Left kidney (tissue), 8 donors: ENCODE measurements at places on chromosomes 1 and 21.

DNA sequence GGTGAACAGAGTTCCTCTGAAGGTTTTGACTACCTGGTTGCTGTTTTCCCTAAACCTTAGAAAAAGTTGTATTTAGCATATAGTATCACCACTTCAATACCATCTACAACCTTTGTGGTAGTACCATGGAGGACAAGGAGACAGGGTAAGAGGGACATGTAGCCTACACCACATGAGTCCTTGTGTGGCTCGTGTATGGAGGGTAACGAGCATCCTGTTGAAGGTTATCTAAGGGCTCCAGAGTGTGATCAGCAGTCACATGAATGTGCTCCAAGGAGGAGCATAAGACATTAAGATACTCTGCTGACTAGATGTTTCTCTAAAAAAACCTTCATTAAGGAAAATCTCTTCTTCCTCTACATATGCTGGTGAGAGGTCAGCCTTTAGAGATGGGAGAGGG is 67.3 kb downstream of the VCAM1 start:
- no peak for DNase-seq

GRCh38 chr1:67376381-67376780 is 53.8 kb downstream of the SERBP1 start:
- DNase-seq: no peak

GRCh38 chr1:219088778-219089557 is 84.7 kb upstream of the LYPLAL1 start:
- no peak for DNase-seq

GRCh38 chr1:216653001-216653400 is 70.2 kb downstream of the ESRRG start:
- DNase-seq: no peak

DNA sequence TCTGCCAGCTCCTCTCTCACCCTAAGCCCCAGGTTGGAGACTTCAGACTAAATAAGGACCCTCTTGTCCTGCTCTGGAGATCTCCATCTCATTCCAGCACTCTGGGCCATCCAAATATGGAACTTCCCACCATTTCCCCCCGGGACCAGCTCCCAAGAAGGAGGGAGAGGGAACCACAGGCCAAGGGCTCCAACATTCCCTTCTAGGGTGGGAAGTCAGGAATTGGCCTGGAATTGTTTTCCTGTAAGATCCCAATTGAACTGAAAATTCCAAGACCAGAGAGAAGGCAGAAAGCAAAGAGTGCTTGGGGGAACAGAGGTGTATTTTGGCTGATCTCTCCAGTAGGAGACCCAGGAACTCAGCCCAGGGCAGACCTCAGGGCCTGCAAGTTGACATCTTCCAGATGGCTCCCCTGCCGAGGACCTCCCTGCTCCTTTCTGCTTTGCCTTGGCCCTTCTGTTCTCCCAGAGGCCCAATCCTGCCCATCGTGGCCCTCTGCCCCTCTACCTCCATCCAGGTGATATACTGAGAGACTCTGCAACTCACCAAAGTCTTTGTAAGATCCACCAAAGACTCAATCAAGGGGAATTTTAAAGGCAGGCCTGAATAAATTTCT is 14.9 kb downstream of the CSRP1 start:
- no peak for DNase-seq

DNA sequence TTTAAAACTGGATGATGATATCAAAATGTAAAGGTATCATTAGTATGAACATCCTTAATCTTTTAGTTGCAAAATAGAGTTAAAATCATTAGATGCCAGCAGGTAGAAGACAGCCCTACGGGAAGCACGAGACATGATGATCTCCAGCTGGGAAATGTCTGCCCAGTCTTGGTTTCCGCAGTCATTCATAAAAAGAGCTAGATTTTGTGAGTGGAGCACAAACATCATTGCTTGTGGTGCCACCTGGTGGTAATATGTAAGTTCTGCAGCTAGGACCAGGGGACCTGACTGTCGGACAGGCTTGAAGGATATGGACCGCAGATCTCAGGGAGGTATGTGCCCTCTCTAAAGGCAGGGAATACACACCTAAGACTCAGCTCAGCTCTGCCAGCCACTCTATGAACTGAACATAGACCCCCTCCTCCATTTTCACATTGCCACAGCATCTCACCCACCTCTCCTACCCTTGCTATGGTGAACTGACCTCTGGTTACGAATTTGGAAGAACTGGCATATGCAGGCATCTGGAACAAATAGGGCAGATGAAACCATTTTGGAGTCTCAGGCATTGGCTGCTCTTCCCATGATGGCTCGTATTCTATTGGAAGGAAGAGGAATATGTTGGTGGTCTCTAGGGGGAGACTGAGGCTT is 9.2 kb downstream of the FCMR start:
- DNase-seq: peak; percentile 83

- no peak for DNase-seq
Measured at GRCh38 chr1:6651909-6652308, 27.2 kb downstream of the THAP3 start.

- no peak for DNase-seq
Measured at GRCh38 chr1:182163821-182164223, 102.3 kb upstream of the ZNF648 start.

GRCh38 chr1:233990486-233990885 is 86.0 kb downstream of the SLC35F3 start:
- no peak for DNase-seq

- DNase-seq: no peak
Measured at GRCh38 chr21:16993416-16994038, 519.3 kb upstream of the CXADR start.

GRCh38 chr21:44988607-44989536 is 49.0 kb downstream of the SLX9 start:
- DNase-seq: no peak

DNA sequence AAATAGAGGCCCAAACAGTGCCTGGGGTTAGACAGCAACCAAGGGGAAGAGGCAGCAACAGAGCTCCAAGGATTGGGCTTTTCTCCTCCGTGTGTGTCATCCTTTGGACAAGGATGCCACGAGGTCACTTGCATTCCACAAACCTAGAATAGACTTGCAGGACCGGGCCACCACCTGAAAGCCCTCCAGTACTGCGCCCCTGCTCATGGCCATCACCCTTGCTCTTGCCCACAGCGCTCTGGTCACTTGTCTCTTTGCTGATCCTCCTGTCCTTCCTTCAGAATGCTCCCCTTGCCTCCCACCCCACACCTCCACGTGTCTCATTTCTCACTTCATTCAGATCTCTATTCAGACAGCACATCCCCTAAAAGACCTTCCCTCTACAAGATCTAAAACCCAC is 247.4 kb downstream of the MATN1 start:
- no peak for DNase-seq

DNA sequence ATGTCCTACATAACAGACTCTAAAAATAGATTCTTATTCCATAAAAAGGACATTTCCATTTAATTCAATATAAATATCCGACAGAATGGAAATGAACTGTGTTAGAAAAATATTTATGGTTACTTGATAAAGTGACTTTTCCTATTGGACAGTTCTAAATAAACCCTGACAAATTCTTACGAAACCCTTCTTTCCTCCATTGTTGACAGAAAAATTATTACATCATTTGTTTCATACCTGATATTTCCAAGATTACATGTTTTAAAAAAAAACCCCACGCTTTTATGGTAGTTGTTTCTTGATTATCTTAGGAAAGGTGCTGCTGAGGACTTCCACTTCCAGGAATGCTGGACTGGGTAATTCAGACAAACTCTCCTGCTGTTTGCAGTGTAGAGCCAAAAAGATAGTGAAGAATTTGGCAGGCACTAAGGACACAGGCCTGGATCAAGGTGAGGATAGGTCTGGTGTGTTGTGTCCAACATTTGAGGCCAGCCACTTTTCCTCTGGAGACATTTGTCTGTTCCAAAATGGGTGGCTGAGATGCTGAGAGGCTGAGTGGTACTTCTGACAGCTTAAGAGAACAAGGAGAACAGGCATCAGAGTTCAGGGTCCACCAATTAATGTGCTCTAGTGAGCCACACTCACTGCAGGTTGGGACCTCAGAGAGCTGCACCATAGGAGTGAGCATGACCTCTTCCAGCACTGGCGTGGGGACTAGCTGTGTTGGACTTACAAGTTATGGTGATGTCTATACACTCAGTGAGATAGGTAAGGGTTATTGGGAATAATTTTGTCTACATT is 7.0 kb upstream of the C1orf116 start:
- DNase-seq: no peak

GRCh38 chr1:65509912-65510680 is 89.6 kb downstream of the LEPR start:
- DNase-seq: no peak

DNA sequence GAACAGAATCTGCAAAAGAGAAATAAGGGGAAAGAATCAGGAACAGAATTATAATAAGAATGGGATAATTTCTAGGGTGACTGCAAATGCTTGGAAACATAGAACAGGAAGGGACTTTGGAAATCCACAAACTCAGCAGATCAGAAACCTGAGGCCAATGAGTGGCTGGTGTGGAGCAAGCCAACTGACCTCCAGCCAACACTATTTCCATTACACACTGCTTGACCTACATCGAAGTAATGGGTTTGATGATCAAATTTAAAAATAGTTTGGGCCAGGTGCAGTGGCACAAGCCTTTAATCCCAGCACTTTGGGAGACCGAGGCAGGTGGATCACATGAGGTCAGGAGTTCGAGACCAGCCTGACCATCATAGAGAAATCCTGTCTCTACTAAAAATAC is 284.9 kb downstream of the GRIK1 start:
- DNase-seq: no peak

DNA sequence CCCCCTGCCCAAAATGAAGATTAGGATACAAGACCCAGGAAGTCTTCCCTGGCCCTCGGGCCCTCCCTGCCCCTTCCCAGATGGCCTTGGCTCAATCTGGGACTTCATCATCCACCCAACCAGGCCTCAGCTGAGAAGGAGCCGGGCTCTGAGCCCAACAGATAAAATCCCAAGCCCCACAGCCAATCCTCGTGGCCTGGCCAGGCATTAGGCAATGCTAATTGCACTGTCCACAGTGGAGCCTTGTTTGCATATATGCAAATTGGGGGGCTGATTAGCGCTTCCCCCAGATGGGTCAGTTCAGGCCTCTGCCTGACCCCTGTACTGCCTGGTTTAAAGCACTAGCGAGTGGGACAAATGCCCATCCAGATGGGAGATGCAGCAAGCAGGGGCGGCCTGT is 34.9 kb downstream of the IGSF21 start:
- DNase-seq: no peak

DNA sequence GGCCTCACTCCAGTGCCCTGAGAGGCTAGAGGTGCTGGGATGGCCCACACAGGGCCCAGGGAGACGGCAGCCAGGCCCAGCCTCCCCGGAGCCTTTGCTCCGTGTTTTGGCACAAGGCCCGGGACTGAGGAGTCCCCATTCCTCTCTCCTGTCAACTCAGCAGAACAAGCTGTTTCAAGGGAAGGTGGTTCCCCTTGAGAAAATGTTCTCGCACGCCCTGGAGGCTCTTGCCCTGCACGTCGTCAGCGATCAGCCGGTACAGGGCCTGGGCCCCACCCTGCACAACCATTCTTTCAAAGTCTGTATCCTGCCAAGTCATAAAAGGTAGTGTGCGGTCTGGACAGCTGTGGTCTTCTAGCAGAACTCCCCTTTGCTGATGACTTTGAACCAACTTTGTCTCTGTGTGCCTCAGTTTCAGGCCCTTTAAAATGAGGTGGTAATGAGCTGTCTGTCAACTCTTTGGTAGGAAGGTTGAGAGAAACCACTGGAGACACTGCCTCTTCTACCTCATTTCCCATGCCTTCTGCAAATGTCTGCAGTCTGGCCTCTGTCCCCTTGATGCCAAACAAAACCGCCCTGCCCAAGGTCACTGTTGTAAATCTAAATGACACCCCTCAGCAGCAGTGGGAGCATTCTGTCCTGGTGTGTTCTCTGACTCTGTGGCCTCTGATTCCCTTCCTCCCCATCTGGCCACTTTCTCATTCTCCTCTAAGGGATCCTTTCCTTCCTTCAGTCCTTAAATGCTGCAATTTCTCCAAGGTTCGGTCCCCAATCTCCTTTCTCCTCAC is 138.6 kb upstream of the JUN start:
- no peak for DNase-seq

DNA sequence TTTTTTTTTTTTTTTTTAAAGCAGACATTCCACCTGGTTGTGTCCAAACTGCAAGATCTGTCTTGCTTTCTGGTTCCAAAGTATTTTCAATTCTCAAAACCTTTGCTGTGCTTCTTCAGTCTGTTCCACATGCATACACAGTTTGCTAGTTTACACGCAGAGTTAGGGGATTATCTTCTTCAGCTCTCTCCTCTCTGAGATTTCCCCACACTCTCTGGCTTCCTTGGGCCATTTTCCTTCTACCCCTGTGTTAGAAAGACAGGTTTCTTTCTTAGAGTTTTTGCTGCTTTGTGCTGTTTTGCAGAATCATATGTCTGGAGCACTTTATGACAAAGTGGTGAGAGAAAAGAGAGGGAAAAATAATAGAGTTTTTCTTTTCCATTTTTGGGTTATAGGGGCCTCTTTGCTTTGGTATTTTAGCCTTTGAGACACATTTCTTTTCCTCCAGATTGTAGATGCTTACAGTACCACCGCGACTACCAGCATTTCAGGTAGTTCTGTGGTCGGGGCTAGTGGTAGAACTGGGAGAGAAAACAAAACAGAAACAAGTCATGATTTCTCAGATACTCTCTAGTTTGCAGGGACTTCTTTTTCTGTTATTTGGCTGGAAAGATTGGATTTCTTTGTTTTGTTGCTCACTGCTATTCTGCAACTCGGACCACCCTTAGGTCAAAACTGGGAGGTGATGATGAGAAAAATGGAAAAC is 66.3 kb downstream of the RABGAP1L start:
- no peak for DNase-seq

GRCh38 chr1:40919475-40920011 is 57.4 kb upstream of the CITED4 start:
- no peak for DNase-seq

DNA sequence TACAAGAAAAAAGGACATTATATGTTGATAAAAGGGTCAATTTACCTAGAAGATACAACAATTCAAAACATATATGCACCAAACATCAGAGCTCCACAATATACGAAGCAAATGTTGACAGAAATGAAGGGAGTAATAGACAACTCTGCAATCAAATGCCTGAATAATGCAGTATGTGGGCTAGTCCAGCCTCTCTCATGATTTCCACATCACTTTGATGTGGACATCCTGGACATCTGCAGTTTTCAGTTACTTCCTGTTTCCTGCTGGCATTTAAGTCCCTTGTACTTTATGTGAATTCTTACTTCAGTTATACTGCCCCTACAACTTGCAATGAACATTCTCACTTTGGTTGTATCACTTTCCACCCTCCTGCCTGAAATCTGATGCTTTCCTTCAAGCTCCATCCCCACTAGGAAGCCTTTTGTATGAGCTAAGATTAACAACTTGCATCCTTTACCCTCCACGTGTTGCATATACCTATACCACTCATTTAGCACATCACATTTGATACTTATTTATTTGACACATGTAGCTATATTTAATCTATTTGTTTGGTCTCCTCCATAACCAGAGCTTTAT is 36.7 kb downstream of the DISC1 start:
- no peak for DNase-seq
